ENCODE measurements at places on chromosomes 7 and 10. TPM values are rescaled to one million over a fixed set of nuclear protein-coding genes. Genes with fewer than 3 reads are reported as not detected.

Gene TMEM196
- total RNA-seq: not detected

Gene FAM131B
- not detected for total RNA-seq

DNA sequence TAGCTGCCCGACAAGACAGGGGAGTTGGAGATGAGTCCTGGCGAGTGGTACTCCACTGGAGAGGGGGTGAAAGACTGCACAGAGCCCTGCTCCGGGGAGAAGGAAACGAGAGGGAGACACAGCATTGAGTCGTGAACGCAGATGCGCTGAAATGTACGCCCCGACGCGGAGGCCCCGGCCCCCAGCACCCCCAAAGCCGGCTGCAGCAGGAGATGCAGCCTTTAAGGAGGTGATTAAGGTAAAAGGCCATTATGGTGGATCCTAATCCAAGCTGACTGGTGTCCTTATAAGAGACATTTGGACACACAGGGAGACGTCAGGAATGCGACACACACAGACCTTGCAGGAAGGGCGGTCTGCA is 166.3 kb upstream of the IMMP2L start:
- no peak for DNase-seq

DNA sequence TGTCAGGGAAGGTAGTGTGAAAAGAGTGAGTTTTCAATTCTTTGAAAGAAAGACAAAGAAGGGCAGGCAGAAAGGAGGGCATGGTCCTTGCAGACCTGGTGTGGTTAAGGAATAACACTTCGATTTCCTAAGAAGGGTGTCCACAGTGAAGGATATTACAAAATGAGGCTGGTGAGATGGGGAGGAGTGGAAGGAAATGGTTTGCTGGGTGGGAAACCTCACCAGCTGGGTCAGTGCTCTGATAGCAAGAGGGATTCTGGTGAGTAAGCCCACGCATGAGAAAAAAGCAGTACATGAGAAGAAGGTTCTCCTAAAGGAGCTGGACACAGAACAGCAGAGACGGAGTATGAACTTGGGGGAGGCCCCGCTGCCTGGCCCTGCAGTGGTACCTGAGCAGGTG is 230.6 kb upstream of the PLXNA4 start:
- DNase-seq: no peak

- DNase-seq: no peak
Observed at GRCh38 chr7:73840715-73841379, 1.5 kb downstream of the METTL27 start.

- no peak for DNase-seq
Observed at GRCh38 chr7:52715701-52716100, 319.7 kb upstream of the POM121L12 start.

GRCh38 chr10:131725581-131726069 is 175.2 kb upstream of the PPP2R2D start:
- no peak for DNase-seq

GRCh38 chr10:3104251-3104918 is 37.0 kb downstream of the PFKP start:
- no peak for DNase-seq

GRCh38 chr10:4127518-4128315 is 342.7 kb upstream of the KLF6 start:
- DNase-seq: no peak
